ENCODE measurements at places on chromosomes 5 and 9.

- H3K27me3 ChIP-seq, result no peaks in the 10 kb centered on the region
- DNase-seq, result no peak
- H3K4me3 ChIP-seq, result no peak overlapping the region
- no peaks in the 10 kb centered on the region for H3K36me3 ChIP-seq
Measured at GRCh38 chr5:87081016-87081415, 186.7 kb upstream of the RASA1 start.

GRCh38 chr9:111805830-111806241, 11.1 kb upstream of the SHOC1 start:
- H3K4me3 ChIP-seq, result no peak overlapping the region
- no peaks in the 10 kb centered on the region for H3K4me1 ChIP-seq
- no peaks in the 10 kb centered on the region for H3K36me3 ChIP-seq
- DNase-seq, result no peak
- H3K27me3 ChIP-seq, result no peaks in the 10 kb centered on the region
- H3K27ac ChIP-seq, result no peak overlapping the region

DNA sequence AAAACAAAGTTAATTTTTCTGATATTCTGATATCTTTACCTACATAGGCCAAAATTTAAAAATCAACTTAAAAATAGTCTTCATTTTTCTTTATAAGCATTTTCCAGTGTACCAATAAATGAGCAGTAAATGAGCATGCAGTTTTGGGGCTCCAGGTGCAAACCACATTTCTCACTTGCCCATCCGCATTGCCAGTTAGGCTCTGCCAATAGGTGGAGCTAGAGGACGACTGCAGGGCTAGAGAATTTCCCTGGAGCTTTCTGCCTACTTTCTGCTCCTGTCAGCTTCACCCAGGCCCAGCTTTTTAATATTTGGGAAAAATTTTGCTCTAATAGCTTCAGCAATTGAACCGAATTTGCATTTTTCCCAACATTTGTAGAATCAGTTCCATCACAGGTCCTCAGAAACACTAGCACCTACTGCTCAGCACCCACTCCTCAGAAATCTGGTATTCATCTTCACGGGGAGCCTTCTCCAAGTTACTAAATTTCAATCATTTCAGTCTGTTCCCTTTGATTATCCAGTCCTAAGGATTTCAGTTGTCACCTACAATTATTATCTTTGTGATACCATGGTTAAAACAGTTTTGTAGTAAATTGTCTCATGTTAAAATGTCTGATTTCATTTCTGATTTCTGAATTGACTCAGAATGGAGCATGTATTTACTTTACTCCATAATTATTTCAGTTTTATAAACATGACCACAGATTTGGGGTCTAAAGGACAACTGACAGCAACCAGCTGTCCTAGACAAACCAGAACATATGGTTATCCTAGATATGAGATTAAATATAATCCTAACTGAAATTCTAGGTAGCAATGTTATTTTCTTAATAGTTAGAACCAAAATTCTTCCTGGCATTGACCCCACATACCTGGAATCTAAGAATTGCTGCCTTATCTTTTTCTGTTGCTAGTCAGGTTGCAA, 104.6 kb upstream of the FAM174A start:
- H3K36me3 ChIP-seq, result no peaks in the 10 kb centered on the region
- DNase-seq, result no peak
- H3K27ac ChIP-seq, result no peak overlapping the region
- H3K27me3 ChIP-seq, result no peaks in the 10 kb centered on the region
- H3K4me1 ChIP-seq, result no peaks in the 10 kb centered on the region
- H3K4me3 ChIP-seq, result no peak overlapping the region

GRCh38 chr5:8366266-8366665, 497.3 kb downstream of the MTRR start:
- no peaks in the 10 kb centered on the region for H3K4me1 ChIP-seq
- H3K36me3 ChIP-seq, result no peaks in the 10 kb centered on the region
- no peak overlapping the region for H3K27ac ChIP-seq

GRCh38 chr9:106775960-106776359, 87.0 kb upstream of the ZNF462 start:
- H3K36me3 ChIP-seq, result no peaks in the 10 kb centered on the region
- no peak overlapping the region for H3K4me3 ChIP-seq
- H3K27ac ChIP-seq, result no peak overlapping the region
- no peak for DNase-seq
- no peaks in the 10 kb centered on the region for H3K27me3 ChIP-seq
